A549 treated with RU486 at 1 μM for 4 hours (cell line): ENCODE measurements at places on chromosomes 4 and X. TPM values are rescaled to one million over a fixed set of nuclear protein-coding genes. Genes with fewer than 3 reads are reported as not detected.

The RAB39B gene
- 0.62 to 0.94 TPM (median 0.64 TPM) in 5 replicates for total RNA-seq

The CLCN5 gene
- total RNA-seq, result 1.5 to 3.2 TPM (median 2.6 TPM) in 5 replicates

The MPP1 gene
- total RNA-seq, result 16.3 to 17.3 TPM (median 16.8 TPM) in 5 replicates

The TXLNG gene
- total RNA-seq, result 9.8 to 18.1 TPM (median 15.6 TPM) in 5 replicates

The CTBP1 gene
- 66.1 to 92.8 TPM (median 81.0 TPM) in 5 replicates for total RNA-seq

The USP17L15 gene
- total RNA-seq, result not detected in 5 replicates

The PDCL2 gene
- not detected in 5 replicates for total RNA-seq

The FGF2 gene
- 36.3 to 64.1 TPM (median 51.6 TPM) in 5 replicates for total RNA-seq

The ARSD gene
- total RNA-seq, result 11.9 to 13.1 TPM (median 12.1 TPM) in 5 replicates

The SMIM31 gene
- 0.05 to 0.07 TPM in 2 of 5 replicates, not detected in the others for total RNA-seq

The ASB12 gene
- total RNA-seq, result not detected in 5 replicates

The CDK16 gene
- total RNA-seq, result 85.4 to 114 TPM (median 107 TPM) in 5 replicates

The NAP1L2 gene
- 0.86 to 1.4 TPM (median 1.2 TPM) in 5 replicates for total RNA-seq

The HDX gene
- total RNA-seq, result 1.3 to 3.1 TPM (median 2.0 TPM) in 5 replicates

The USP17L24 gene
- not detected in 5 replicates for total RNA-seq
